ENCODE measurements at places on chromosomes 4 and X.

DNA sequence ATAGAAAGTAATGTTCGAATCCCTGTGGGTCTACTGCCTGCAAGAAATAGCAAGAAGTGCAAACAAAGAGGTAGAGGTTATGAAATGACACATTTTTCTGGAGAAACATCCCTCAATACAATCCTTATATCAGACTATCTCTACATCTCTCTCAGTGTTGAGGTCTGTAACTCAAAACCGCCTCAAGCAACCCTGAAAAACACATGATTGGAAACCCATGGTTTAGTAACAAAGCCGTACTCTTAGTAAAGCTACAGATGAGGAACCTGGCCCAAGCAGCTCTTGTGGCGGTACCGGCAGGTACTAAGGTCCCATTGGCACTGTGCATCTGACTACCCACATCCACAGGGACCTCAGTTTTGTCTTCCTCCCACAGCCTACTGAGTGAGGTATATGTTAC, 53.9 kb downstream of the IRF2 start:
- no peak for DNase-seq

- no peak for DNase-seq
Measured at GRCh38 chr4:27717431-27717755, 856.8 kb downstream of the STIM2 start.

GRCh38 chr4:148170408-148171365, 271.5 kb downstream of the NR3C2 start:
- no peak for DNase-seq

GRCh38 chr4:57371671-57372070, 261.5 kb upstream of the IGFBP7 start:
- no peak for DNase-seq

DNA sequence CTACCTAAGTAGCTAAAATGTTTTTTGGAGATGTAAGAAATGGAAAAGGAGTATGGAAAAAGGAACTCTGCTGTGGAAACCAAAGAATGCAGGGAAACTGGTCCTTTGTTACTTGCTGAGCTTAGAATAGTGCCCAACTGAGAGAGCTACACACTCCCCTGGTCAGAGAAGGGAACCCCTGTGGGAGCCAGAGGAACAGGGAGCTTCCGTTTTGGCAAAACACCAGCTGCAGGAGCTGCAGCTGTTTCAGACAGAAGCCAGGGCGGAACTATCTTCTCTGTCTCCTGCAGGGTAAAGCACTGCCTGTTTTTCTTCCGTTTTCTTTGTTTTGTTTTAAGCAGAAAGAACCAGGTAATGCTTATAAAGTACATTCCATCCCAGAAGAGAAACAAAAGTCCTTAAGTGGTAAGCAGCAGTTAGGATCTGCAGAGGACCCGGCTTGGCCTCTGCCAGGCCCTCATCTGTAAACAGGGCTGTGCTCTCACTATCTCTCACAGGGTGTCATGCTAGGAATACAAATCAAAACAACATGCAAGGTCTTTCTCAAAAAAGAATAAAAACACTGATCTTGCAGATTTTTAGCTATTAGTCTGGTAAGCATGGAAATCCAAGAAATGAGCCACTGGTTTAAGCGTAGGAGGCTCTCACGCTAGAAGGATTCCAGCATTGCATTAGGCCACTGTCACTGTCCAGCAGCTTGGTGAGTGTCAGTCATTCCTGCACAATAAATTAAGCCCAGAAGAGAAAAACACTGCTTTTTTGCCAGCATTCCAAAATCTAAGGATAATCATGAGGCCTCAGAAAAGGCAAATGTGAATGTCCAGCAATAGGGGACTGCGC, 76.1 kb downstream of the CHST7 start:
- peak; percentile 24 for DNase-seq

DNA sequence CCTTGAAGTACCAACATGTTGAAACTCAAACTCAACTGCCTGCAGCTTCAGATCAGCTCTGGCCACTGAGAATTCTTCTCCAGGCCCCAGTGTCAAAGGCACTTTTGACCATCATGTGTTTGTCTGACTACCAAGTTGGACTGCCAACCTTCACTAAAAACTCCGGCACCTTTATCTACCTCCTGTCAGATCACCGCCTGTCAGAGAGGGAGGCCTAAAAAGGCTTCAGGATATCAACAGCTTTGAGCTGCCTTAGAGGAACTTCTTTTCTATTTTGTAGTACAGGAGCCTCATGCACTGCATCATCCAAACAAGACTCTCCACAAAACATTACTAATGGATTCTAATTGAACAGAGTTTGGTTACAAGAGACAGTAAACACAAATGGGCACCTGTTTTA, 2.8 kb downstream of the ACSL1 start:
- DNase-seq, result no peak

DNA sequence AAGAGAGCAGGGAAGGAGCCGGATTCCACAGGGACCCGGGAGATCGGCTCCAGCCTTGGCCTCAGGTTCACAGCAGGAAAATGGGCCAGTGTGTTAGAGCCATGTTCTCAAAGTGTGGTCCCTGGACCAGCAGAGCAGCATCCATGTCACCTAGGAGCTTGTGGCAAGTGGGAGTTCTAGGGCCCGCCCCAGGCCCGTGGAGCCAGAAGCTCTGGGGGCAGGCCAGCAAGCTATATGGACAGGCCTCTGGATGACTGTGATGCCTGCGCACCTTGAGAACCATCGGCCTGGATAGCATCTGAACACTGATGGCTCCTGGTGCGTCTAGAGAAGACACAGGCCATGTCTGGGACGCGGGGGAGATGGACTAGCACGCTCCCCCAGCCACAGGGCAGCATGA, 33.7 kb downstream of the SH3TC1 start:
- no peak for DNase-seq

- DNase-seq, result no peak
Measured at GRCh38 chrX:123170546-123170945, 13.5 kb upstream of the GRIA3 start.

DNA sequence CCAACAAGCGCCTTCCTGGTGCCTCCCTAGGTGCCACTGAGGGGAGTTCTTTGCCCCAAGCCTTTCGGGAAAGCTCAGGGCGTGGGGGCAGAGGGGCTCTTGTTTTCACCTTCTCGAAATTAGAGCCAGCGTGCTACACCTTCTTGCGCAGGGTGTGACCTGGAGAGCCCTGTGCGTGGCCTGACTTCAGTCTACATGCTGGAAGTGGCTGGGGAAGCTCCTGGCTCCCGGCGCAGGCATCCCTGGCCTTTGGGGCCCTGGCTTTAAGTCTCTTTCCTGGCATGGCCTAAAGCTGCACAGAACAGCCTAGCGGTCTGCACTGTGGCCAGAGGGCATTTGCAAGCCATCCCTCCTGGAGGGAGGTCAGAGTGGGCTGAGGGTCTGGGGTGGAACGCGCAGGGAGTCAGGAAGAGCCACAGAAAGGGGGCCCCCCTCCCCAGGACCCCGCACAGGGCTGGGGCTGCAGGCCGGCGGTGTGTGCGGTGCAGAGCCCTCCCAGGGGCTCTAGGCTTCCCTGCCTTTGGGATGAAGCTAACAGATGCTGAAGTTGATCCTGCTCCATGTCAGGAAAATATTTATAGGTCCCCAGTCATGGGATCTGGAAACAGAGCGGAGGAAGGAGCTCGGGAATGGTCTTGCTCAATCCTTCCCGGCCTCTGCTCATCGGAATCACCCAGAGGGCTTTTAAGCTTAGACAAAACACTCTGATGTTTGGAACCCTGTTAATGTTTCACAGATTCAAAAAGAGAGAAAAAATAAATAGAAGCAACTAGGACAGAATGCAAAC, 781 bp upstream of the SPON2 start:
- DNase-seq, result no peak

DNA sequence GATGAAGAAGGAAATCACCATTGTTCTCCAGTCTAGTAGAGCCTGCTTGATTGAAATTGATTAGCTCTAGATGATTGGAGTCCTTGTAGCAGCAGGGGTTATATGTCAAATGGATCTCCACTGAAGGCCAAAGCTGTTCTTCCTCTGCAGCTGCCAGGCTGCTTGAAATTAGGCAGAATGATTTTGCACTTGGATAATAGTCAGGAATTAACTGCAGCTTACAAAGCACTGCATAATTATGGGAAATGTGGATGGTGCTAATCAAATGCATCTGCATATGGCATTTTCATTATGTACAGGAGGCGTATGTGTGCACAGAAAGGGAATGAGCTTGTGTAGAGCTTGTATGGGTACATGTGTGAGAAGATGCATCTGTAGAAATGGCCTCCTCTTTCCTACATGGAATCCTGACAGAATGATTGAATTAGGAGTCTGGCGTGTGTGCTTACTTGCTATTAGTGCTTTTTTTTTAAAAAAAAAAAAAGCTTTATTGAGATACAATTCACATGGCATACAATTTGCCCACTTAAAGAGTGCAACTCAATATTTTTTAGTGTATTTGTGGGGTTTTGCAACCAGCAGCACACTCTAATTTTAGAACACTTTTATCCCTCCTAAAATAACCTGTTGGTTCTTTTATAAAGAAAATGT, 65.9 kb downstream of the TMEM131L start:
- DNase-seq, result peak; percentile 95

DNA sequence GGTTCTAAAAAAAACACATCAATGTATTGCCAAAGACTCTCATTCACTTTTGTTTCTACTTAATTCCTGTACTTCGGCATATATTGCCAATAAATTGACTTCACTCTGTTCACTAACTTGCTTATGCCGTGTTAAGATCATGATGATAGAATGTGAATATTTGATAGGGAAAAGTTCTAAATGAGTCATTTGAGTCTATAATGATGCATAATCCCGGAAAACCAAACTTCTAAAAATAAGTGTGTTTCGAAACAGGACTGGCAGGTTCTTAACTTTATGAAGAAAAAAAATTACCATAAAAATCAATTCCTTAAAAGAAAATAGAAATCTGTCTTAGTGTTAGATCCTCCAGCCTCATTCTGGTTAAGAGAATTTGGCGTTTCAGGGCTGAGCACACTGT, 387.5 kb upstream of the FTHL17 start:
- no peak for DNase-seq

GRCh38 chr4:2691952-2692435, 64.1 kb downstream of the TNIP2 start:
- no peak for DNase-seq

DNA sequence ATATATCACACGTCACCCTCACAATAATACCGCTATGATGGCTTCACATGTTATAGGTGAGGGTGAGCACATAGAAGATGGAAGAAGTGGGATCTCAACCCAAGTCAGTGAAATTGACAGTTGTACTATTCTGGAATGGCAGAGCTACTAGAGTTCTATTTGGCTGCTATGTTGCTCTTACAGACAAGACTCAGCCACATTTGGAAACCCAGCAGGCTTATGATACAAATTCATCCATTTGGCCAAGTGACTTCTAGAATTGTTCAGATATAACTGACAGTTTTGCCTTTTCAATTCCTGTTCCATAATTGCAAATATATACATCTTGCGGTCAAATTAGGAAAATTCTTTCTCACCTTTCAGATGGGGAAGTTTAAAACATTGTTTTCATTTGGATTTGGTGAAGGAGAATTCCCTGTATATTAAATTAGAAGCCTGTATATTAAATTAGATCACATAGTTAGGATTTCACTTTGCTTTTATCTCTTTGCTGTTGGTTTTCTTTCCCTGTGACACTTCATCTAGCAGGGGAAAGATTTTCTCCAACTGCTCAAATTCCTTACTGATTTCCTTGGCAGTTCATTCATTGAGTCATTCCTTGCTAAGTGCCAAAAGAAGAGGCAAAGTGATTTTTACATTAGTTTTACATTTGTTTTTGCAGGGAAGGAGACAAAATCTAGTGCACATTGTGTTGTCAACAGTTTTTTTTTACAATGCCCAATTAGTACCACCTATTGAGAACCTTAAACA, 120.6 kb upstream of the TBC1D9 start:
- no peak for DNase-seq

DNA sequence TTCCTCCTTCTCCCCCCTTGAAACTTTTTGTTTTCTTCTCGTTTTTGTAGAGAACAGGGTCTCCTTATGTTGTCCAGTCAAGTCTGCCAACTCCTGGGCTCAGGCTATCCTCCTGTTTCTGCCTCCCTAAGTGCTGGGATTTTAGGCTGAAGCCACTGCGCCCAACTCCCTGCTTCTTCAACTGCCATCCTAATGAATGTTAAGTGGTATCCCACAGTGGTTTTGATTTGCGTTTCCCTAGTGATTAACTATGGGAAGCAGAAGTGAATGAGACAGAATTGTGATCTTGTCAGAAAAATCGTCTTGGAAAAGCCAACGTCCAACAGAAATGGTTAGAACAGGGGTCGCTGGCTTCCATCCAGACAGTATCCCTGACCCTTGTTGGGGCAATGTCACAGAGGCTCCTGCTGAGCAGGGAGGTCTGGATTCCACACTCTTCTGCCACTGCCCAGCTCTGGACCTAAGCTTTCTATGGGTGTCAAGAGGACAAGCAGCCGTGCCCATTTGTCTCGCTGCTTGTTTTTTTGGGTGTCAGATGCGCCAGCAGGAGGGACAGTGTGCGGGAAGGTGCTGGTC, 869 bp upstream of the ADD1 start:
- peak; percentile 61 for DNase-seq

- peak; percentile 1 for DNase-seq
Measured at GRCh38 chrX:32673193-32673592, 538.2 kb downstream of the DMD start.

DNA sequence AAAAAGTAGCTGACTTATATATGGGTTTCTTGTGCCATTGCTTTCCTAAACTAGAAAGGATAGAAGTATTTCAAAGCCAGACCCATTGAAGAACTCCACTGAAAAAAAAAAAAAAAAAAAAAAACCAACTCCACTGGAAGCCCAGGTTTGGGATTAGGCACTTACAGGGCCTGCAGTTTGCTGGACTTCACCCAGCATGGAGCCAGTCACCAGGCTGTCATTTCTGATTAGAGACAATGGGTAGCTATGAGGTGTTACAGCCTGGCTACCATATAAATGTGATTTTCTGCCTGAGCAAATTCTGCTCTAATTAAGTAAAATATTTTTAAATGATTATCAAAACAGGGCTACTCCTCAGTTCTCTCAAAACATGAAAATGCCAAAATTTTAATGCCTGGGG, 49.5 kb downstream of the HS6ST2 start:
- peak; percentile 12 for DNase-seq

Data from brain (organoid and tissue), 16 donors.